Hepatic stellate cell (primary cell): ENCODE measurements at places on chromosomes 13 and 19.

- DNase-seq = peak; percentile 26
Observed at GRCh38 chr13:44471686-44472085, 98.1 kb downstream of the SERP2 start.

GRCh38 chr19:50460161-50460765 is 16.0 kb upstream of the EMC10 start:
- DNase-seq = peak; percentile 73

GRCh38 chr19:32858559-32858958 is 11.0 kb downstream of the SLC7A9 start:
- no peak for DNase-seq

- DNase-seq = no peak
Observed at GRCh38 chr13:19586904-19587634, 25.7 kb upstream of the TPTE2 start.

- no peak for DNase-seq
Observed at GRCh38 chr19:14495672-14496028, 277 bp downstream of the GIPC1 start.

DNA sequence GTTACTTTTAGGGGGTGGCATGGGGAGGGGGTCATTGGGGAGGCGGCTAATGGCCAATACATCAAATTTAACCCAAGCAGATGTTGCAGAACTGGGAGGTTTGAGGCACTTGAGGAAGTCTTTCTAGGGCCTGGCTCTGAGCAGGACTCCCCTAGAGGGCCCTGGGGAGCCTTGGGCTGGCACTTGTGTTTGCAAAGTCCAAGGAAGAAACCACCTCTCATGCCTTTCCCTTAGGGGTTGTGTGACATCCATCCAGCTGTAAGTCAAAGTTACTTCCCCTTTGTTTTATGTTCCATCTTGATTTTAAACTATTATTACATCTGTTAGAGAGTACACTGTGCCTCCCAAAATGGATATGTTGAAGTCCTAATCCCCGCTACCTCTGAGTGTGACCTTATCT is 159.9 kb downstream of the KATNAL1 start:
- DNase-seq = no peak

DNA sequence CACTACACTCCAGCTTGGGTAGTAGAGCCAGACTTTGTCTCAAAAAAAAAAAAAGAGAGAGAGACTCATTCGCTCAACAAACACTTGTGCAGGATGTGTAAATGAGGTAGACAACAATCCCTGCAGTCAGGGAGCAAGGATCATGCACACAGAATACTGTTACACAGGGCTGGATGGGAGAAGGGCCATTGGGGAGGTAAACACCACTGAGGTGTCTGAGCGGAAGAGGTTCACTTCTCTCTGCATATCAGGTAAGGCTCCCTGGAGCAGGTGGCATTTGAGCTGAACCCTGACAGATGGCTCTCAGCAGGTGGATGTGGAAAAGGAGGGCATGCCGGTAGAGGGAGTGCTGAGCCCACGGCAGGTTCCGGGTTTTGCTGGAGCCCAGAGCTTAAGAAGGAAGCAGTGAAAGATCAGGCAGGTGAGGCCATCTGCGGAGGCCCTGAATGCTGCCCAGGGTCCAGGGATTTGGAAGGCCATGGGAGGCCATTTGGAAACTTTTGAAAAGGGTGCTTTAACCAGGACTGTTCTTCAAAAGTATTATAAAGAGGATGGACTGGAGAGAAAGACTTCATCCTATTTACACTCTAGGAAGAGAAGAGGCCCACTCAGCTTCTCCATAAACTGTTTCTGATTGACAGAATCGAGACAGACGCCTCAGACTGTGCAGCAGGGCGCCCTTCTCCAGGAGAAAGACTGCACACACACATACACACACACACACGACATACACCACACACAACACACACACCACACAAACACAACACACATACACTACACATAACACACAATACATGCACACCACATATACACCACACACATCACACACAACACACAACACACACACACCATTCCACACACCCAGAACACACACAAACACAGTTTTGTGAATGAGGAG is 199.4 kb downstream of the USP12 start:
- DNase-seq = no peak

GRCh38 chr13:59103004-59103768 is 1060.5 kb downstream of the DIAPH3 start:
- DNase-seq = no peak

DNA sequence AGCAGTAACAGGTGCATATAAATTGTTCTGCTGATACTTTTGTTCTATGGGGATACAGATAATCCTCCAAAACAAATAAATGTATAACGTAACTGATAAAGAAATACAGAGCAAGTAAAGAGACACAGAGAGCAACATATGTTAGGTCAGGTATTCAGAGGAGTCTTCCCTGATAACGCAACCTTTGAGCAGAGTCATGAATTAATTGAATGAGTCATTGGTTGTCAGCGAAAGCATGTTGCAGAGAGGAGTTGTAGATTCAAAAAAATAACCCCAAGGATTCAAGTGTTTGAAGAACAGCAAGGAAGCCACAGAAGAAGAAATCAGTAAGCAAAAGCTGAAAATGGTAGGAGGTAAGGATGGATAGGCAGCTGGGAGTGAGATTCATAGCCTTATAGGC is 245.2 kb downstream of the TBC1D4 start:
- DNase-seq = no peak

- DNase-seq = no peak
Observed at GRCh38 chr19:12647047-12647446, 19.5 kb downstream of the MAN2B1 start.

GRCh38 chr13:95023405-95023804 is 277.8 kb downstream of the ABCC4 start:
- DNase-seq = no peak

- DNase-seq = peak; percentile 11
Observed at GRCh38 chr13:47798906-47799305, 202.2 kb downstream of the SUCLA2 start.
